ENCODE measurements at places on chromosomes 12 and 14. TPM values are rescaled to one million over a fixed set of nuclear protein-coding genes. Genes with fewer than 3 reads are reported as not detected.
A peak's percentile ranks its signal among the peaks of the same experiment; 100 is the strongest.

- DNase-seq, result no peak
These were observed 6.3 kb downstream of the DDX55 start for GRCh38 chr12:123608182-123608581.

DNA sequence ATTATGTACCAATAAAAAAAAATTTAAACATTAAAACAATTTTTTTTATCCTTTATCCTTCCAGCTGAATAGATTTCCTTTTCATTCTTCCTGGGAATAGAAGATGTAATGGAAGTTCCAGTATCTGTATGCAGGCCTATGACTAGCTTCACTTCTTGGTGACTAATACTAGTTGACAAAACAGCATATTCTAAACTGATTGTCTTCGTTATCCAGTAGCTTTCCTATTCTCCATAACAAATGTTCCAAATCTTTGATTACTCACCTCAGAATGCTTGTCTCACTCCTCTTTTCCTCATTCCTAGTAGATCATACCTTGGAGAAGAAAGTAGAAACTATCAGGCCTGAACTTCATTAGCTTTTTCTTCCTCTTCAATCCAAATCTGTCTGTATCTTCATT lies 70.7 kb downstream of the PLEKHA5 start:
- DNase-seq, result no peak

GRCh38 chr14:81343701-81344100 lies 56.4 kb downstream of the STON2 start:
- no peak for DNase-seq

- DNase-seq, result peak; percentile 41
These were observed 13.2 kb upstream of the SERPINA3 start for GRCh38 chr14:94598816-94599655.

DNA sequence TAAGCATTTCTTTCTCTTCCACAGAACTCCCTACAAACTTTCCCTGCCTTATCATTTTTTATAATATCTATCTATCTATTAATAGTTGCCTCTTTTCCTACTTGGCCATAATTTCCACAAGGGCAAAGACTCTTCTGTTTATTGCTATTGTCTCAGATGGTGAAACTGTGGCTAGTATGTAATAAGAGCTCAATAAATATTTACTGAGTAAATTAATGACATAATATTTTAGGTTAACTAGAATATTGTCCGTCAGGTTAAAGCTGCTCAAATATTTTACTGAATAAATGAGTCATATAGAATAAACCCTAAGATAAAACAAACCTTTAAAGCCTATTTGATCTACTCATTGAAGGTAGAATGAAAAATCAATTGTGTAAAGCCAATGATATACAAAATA lies 240.5 kb downstream of the PPFIA2 start:
- DNase-seq, result no peak

GRCh38 chr12:3136641-3137267 lies 59.6 kb downstream of the TSPAN9 start:
- DNase-seq, result no peak

GRCh38 chr14:83975841-83976770 lies 1553.8 kb upstream of the FLRT2 start:
- DNase-seq, result no peak

The FGF23 gene
- total RNA-seq, result not detected

Measured in mucosa of descending colon (tissue), 3 donors.